Pons (tissue), 1 donor: ENCODE measurements at places on chromosomes 12 and 14.

DNA sequence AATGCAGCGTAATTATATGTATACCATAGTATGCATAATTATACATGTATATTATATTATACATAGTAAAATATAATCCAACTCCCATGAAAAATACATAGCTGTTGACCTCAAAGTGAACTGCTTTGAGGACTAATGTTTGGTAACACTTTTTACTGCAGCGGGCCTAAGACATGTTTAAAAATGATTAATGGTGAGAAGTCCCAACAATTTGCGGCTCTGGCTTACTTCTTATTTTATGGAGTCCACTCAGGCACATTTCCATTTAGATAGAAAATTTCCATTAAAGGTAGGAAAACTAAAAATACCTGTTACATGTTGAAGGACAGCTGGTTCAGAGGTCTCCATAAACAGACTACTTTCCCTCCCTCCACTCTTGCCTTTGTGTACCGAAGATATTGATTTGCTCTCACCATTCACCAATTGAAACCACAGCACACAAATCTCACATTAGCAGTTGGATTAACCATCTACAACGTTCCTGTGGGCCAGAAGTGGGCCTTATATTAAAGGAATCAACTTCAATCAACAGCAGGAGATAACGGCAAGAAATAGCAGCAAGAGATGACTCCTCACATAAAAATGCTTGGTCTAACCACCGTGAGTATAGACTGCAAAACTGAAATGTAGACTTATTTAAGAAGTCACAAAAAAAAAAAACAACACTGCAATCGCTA lies 14.1 kb upstream of the NT5DC3 start:
- DNase-seq, result no peak

DNA sequence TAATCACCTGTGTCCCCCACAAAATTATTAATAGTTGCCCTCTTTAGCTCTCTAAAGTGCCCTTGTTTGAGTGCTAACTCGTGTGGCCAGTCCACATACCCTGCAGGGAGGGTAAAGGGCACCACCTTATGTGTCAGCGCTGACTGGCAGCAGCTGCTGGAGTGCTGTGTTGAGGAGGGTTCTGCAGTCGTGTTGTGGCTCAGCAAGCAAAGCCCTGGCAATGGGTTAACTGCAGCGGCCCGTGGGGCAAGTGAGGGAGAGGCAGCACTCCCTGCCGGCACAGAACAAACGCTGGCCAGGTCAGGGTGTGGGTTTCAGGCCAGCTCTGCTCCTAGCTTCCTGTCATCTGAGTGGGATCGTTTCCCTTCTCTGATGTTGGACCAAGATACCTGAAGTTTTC lies 369.8 kb downstream of the CACNA1C start:
- no peak for DNase-seq

DNA sequence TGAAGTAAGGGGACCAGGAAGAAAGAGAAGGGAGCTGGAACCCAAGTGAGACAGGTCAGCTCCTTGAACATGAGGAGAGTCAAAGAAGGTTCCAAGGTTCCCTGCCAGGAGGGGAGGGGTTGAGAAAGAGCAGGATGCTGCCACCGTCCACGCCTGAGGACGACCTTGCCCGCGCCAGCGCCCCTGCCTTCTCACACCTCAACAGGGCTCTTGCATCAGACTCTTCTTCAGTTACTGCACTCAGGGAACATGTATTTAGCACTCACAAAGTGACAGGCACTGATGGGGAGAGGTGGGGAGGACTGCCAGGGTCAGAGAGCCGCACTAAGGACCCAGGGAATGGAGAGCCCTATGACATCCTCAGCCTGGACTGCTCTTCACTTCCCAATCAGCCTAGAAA lies 102.1 kb upstream of the NUDT4 start:
- no peak for DNase-seq

DNA sequence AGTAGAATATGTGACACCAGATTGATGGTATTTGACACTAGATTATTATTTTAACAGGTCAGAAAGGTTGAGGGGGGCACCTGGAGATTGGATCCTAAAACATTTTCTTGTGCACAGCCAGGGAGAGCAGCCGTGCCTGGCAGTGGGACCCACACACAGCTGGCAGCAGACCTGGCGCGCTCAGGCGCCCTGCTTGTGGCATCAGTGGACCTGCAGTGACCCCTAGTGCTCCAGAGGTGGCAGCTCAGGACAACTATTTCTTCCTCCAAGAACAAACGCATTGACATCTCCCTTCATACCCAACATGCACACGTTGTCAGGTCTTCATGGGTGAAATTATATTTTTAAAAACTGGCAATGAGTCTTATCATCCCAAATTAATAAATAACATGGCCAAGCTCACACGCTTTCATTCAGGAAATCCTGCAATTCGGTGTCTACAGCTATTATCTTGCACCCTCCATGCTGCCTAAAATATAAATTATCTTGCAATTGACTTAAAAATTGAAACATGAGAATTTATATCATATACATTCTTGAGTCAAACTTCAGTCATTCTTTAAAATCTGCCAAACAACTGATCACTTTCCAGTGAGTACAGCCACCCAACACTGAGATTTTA lies 7.7 kb upstream of the TMEM132D start:
- DNase-seq, result peak; percentile 85

- DNase-seq, result no peak
Measured at GRCh38 chr12:131494741-131495524, 216.0 kb upstream of the SFSWAP start.

- DNase-seq, result no peak
Measured at GRCh38 chr12:56880125-56880992, 53.8 kb downstream of the SDR9C7 start.

- no peak for DNase-seq
Measured at GRCh38 chr12:106276032-106276740, 26.3 kb upstream of the TCP11L2 start.

DNA sequence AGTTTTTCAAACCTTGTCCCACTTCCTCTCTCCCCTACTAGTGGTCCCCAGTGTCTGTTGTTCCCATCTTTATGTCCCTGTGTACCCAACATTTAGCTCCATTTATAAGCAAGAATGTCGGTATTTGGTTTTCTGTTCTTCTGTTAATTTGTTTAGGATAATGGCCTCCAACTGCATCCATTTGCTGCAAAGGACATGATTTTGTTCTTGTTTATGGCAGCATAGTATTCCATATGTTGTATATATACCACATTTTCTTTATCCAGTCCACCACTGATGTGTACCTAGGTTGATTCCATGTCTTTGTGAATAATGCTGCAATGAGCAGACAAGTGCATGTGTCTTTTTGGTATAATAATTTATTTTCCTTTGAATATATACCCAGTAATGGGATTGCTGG lies 52.2 kb downstream of the FAM186A start:
- DNase-seq, result no peak

DNA sequence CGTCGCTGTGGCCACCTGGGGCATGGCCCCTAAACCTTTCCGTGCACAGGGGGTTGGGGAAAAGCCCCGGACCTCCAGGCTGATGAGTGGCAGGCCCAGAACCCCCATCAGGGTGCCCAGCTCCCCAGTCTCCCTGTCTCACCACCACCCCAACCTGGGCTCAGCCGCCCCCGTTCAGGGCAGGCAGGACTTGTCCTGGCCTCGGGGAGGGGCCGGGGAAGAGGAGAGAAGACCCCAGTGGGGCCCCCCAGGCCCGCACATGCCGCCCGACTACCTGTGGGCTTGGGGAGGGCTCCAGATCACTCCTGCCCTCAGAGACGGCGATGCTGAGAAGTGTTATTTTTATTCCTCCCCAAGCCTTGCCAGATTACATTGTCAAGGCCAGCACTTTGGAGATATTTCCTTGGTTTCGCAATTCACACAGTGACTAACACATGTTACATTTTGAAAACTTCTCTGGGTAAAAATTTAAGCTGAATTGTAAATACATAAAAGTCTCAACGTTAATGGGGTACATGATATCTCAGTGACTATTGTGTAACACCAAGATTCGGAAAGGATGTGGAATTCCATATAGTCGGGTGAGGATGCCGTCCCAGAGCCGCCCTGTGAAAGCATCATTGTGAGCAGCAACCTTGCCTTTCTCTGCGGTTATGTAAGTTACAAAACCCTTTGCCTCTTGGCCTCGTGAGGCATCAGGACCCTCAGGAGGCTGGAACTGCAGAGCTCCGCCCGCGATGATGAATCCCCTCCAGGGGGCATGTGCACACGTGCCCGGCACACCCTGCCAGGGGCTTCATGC lies 85.6 kb upstream of the DIO3 start:
- no peak for DNase-seq

DNA sequence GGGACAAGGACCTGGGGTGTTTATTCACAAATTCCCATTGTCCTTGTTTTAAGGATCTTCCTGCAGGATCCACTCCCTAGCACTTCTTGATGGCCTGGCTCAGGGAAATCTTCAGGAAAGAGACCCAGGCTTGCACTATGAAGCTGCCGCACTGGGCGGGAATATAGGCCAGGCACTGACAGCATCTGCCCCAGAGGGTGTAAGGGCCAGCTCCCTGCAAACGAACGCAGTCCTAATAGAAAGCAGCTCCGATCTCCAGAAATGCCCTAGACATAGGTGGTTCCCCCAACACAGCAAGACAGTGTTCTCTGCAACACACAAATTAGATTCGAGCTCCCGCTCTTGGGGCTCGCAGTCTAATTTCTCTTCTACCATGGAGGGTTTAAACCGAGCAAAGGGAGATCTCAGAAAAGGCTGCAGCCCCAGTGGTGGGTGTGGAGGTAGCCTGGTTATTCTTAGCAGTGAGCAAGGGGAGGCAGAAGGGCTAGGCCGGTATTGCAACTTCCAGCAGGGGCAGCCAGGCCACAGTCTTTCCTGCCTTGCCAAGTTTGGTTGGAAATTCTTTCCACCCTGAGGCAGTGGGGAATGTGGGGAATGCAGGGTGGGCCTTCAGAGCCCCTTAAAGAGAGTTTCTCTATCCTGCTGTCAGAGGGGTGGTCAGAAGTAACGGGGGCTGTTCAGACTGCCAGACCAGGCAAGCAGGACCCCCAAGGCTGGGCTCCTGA lies 16.1 kb upstream of the WSCD2 start:
- DNase-seq, result no peak

GRCh38 chr12:128743916-128744315 lies 79.8 kb downstream of the SLC15A4 start:
- DNase-seq, result no peak

DNA sequence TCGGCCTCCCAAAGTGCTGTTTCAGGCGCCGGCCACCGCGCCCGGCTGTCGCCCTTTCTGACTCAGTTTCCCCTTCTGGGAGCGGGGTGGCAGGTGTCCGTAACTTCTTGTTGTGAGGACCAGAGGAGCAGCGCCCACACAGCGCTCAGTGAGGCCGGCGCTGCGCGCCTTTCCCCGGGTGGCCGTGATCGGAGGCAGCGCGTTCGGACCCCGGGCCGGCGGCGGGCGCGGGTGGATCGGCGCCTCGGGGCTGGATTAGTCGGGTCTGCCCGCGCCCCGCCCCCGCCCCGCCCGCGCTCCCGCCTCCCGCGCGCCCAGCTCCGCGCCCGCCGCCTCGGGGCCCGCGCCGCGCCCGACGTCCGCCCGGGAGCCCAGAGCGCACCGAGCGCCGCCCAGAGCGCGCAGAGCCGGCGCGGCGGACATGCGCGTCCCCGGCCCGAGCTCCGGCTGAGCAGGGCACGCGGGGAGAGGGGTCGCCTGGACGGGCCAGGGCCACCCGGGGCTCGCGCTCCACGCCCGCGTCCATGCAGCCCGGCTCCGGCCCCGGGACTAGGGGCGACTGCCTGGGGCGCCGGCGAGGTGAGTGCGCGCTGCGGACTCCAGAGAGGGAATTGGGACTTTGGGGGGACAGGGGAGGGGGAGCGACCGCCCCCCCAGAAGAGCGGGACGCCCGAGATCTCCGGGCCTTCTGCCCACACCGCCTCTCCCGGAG lies 50.6 kb downstream of the LRCOL1 start:
- DNase-seq, result no peak

DNA sequence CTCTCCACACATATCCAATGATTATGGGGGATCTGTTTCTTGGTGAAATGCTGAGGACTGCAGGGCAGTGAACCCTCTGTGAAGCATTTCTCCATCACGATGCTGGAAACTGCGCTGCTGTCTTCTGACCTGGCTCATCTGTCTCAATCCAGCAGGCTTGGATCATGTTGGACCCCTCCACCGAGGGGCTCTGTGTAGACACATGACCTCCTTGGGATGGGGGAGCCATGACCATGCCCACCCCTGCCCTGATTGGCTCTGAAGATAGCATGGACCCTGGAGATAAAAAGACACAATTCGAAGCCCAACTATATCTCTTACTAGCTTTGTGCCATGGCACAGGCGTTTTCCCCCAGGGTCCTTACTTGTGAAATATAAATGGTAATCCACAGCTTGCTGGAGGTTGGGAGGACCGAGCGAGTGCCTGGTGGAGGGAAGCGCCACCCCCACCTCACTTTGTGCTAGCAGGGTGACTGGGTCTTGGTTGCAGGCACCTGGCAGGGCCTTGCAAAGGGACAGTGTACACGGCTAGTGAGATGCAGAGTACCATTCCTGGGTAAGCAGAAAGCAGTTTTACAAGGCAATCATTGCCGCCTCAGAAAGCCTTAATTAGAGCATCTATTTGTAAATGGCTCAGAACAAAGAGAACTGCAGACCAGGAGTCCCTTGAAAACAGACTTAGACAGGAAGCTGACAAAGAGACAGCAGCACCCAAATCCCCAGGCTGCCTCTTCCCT lies 2.4 kb upstream of the KRT83 start:
- no peak for DNase-seq

- DNase-seq, result no peak
Measured at GRCh38 chr14:34368971-34369647, 92.9 kb downstream of the SPTSSA start.
